ENCODE measurements at places on chromosomes 16 and 17.

DNA sequence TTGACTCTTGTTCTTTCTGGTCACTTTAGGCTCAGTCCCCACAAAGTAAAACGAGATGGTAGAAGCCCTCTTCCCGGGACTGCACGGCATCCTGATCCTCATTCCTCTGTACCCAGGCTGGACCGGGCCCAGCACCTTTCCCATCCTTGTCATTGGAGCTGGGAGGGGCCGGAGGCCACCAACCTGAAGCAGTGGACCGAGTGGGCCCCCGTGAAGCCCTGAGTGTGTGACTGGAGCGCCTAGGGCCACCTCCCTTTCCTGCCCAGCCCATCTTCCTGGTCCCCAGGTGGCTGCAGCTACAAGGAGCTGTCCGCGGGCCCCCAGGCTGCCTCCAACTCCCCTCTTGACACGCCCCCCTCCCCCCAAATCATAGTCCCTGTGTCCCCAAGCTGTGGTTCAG lies 17.1 kb upstream of the CD300A start:
- no peak for DNase-seq

GRCh38 chr17:66525338-66525737 lies 222.9 kb downstream of the PRKCA start:
- no peak for DNase-seq

GRCh38 chr17:8729860-8730259 lies 14.8 kb downstream of the CCDC42 start:
- no peak for DNase-seq

GRCh38 chr17:34598161-34598776 lies 18.9 kb downstream of the TMEM132E start:
- DNase-seq: no peak

DNA sequence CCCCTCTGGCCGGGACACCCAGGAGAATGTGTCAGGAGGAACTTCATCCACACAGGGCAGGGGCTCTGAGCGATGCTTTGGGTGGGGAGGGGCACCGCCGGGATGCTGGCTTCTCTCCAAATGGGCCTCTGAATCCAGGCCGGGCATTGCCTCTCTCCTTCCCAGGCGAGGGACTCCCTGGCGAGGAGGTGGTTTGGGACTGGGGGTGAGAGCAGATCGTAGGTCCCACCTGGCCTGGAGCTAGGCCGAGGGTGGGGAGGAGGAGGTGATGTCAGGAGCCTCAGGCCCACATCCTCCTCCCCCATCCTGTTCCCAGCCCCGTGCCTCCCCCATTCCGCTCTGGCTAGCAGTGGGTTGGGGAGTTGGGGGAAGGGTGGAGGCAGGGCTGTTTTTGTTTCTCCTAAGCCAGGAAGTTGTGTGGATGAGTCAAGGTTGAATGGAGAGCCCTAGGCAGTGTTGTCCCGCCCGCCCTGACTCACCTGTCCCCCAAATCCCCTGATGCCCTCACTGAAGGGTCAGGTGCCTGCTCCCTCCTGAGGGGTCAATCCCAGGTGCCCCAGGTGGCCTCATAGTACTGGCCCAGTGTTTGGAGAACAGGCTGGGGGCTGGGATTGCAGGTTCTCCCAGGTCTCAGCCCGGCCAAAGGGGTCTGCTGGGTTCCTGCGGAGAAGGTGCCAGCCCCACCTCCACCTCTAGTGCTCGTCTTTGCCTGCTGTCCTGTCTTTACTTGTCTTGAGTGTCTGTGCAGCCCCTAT lies 2.8 kb downstream of the GRB7 start:
- no peak for DNase-seq
